Activated T-helper 9 cell treated with anti-CD3 and anti-CD28 coated beads, Interleukin-2, amount 50 U/mL, for 16 hours (primary cell): ENCODE measurements at places on chromosomes 16 and 17.

DNA sequence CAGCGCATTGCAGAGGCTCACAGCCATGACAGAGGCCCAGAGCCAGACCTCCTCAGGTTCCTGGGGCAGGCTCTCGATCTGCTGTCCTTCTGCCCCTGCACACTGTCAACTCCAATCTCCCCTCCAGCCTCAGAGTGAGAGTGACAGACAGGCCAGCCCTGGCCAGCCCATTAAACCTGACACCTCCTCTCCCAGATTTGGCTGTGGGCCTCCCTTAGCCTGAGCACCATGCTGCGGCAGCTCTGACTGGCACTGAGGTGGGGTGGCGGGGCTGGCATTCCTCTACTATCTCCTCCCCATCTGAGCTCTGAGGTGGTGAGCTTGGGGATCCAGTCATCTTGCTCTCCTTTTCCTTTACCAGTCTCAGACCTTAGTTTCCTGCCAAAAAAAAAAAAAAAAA is 15.5 kb upstream of the C1QL1 start:
- no peak for DNase-seq

DNA sequence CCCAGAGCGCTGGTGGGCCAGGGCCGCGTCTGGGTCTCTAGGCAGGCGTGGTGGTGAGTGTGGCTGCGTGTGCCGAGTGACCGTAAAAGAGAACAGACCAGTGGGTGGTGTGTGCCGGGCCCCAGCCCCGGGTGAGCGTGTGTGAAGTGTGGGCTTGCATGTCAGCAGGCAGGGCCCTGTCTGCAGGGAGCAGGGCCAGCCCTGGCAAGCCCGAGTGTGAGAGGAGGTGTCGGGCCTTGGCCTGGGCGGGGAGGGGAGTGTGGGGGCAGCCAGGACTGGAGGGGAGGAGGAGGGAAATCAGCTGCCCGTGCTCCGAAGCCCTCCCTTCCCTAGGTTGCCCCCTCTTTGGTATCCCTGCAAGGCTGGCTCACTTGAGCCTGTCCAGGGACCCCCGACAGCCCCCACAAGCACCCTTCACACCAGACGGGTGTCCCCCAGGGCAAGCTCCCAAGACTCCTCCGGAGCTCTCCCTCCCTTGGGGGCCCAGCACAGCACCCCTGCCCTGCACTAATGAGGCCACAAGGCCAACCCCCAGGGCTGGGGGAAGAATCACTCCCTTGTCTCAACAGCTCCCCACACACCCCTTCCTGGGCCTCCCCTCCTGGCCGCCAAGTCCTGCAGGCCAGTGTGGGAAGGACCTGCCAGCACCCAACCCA is 1.9 kb downstream of the USH1G start:
- DNase-seq, result no peak

DNA sequence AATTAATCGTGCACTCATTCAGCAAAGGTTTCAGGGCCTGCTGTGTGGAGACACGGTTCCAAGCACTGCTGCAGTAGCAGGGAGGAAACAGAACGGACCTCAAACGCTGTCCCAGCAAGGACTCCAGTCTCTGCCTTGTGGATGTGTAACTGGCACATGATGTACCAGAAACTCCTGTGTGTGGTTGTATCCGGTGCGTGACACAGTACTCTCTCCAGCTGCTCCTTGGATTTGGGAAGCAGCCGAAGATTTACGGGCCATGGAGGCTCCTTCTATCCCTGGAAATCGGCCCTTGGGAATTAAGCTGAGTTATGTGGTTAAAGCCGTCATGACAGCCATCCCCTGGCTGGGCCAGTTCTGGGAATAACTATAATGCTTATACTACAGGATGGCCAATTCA is 8.5 kb upstream of the ANKRD11 start:
- DNase-seq, result no peak

GRCh38 chr17:57766318-57766943 is 21.3 kb upstream of the CCDC182 start:
- DNase-seq, result no peak

DNA sequence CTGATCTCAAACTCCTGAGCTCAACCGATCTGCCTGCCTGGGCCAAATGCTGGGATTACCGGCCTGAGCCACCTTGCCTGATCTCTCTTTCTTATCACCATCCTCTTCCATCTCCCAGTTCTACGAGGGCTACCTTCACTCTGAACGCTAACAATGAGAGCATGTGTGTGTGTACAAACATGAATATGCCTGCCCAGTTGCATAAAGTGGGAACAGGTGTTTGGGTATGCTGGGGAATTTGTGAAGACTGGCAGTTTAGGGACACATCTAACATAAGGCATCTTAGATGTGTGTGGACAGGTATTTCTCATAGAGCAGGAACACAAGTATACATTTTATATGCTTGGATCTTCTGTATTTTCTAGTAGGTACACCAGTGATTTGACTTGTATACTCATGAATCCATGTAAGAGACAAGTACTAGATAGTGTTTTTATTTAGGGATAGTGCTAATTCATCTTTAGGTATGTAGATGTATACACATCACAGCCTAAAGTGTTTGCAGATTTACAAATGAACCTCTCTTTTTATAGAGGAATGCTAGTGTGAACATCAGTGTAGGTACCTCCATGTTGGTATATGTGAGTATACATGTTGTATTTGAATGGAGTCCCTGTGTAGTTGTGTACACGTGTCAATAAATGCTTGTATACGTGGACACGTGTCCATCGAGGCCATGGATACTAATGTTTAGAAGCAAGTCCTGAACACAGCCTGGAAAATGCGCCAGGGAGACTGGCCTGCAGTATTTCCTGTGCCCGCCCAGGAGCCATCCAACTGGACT is 1.2 kb upstream of the DLX4 start:
- no peak for DNase-seq

- no peak for DNase-seq
Observed at GRCh38 chr17:33243732-33244131, 49.4 kb downstream of the ASIC2 start.

DNA sequence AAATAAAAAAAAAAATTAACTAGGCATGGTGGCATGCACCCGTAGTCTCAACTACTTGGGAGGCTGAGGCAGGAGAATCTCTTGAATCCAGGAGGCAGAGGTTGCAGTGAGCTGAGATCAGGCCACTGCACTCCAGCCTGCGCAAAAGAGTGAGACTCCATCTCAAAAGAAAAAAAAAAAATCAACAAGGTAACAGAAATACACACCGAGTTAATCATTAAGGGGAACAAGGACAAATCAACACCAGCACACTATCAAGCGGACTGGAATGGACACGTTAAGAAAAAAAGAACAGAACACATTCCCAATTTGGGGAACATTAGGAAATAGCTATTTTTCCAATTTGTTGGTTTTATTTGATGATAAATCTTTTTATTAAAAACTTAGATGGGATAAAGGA is 28.4 kb upstream of the GLG1 start:
- no peak for DNase-seq

GRCh38 chr16:22336581-22336980 is 37.8 kb downstream of the CDR2 start:
- DNase-seq, result no peak

DNA sequence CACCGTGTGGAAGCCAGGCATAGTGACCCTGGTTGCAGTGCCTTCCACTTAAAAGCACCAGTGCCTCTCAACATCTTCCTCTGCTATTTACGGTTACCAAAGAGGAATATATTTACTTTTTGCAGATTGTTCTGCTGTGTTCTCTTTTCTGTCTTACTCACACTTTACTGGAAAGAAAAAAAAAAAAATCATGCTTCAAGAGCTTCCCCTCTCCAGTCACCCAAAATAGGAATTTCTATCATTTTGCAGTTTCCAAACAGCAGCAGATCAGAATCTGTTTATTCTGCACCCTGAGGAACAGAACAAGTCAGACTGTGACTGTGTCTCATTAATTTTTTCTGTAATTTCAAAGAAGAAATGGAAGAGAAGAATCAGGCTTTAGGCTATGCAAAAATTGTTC is 96.1 kb downstream of the KCNJ2 start:
- no peak for DNase-seq

DNA sequence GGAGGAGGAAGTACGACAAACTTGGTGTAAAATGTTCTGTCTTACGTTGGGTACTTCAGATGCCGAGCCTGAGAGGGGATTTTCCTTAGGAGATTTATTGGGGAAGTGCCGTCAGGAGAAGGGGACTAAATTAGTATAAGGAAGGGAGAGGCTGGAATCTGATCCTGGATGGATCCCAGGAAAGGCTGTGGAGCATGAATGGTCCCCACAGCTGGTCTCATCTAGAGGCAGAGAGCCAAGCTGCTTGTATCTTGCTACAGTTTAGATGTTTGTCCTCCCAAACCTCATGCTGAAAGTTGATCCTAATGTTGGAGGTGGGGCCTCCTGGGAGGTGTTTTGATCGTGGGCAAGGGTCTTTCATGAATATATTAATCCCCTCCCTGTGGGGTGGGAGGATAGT is 798.4 kb upstream of the EEF2KMT start:
- no peak for DNase-seq

DNA sequence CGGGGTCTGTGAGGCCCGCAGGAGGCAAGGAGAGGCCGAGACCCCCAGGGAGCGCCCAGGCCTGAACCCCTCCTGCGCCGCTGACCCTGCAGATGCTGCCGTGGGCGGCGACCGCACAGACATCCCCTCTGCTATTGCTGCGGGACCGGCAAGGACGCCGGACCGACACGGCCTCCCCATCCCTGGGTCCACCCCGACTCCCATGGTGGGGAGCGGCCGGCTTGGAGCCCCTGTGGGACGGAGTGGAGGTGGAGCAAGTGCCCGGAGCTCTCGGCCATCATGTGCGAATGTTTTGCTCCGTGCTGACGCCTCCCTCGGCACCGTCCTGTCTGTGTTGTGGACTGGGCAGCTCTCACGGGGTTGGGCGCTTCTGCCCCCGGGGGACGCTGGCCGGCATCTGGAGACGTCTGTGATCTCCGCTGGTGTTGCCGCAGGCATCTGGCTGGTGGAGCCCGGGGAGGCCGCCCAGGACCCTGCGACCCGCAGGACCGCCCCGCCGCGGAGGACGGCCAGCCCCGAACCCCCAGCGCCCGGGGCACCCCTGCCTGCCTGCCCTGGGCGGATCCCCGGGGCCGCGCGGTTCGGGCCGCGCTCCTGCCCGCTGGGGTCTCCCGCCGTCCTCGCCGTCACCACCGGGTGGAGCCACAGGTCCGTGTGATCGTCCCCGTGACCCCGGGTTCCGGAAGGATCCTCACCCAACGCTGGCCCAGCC is 12.8 kb upstream of the GNG13 start:
- peak; percentile 39 for DNase-seq

- DNase-seq, result no peak
Observed at GRCh38 chr17:29124135-29124924, 55.9 kb downstream of the MYO18A start.

- no peak for DNase-seq
Observed at GRCh38 chr17:12815642-12816141, 26.4 kb downstream of the ARHGAP44 start.

DNA sequence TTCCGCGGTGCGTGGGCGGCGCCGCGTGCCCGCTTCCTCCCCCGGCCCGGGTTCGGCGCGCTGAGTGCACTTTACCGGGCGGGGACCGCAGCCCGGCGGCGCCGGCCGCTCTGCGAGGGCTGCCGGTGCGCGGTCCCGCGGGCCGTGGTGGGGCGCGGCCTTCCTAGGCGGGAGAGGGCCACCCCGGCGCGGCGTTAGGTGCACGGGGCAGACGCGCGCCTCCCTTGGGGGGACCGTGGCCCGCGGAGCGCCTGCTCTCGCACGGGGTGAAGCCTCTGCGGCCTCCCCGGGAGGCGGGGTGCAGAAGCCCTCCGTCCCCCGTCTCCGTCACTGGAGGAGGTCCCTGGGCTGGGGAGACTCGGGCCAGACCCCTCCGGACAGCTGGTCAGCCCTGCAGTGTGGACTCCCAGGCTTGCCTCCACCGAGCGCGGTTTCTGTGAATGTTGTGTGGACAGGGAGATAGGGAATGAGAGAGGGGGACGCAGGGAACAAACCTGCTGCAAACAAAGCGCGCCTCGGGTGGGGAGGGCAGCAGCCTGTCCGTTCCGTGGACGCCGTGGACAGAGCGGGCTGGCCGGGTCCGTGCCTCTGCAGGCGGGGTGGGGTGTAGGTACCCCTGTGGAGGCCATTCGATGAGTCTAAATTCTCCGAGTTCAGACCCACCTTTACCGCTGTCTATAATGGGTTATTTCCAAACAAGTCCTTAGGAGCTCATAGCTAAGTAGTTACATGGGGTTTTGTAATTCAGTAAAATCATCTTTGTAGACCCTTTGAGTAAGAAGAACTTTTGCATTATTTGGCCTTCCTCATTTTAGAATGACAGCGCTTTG is 721 bp downstream of the TBCD start:
- DNase-seq, result no peak

DNA sequence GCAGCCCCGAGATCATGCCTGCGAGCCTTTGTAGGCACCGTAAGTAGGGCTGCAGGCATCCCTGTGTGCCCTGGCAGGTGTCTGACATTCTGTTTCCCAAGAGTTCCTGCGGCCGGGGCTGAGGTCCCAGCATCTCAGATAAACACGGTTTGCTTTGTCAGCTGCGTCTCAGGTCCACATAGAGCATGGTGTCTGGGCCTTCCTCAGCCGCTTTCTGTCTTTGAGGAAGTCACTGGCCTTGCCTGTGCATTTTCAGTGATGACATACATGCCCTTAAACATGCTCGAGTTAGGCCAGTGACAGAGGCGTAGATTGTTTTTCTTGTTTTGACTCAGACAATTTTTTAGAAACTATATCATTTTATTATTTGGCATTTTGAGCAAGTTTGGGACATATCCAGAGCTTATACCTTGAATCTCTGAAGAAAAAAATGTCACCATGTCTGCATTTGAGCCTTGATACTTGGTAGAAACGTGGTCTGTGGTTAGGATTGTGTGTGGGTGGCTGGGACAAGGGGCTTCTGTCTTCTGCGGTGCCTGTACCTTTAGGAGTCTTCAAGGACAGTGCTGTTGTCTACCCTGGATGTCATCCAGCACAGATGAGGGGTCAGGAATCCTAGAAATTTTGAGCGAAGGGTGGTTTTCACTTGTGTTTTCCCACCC is 105.8 kb downstream of the SNX29 start:
- DNase-seq, result no peak

DNA sequence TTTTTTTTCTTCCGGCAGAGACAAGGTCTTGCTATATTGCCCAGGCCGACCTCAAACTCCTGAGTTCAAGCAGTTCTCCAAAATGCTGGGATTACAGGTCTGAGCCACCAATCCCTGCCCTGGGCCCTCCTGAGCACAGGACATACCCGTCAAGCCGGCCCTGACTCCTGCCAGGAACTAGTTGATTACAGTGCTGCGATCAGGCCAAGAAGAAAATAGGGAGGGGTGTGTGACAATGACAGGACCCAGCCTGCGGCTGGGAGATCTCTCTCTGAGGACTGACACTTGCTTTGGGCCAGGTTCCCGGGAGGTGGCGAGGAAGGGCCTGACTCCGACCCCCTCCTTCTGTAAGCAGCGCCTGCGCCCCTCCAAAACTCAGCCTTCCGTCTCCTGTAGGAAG is 276.6 kb downstream of the MRTFB start:
- DNase-seq, result no peak

GRCh38 chr16:88453611-88454522 is 787 bp downstream of the ZFPM1 start:
- DNase-seq, result peak; percentile 39

- DNase-seq, result no peak
Observed at GRCh38 chr17:27529230-27529796, 73.1 kb downstream of the KSR1 start.

DNA sequence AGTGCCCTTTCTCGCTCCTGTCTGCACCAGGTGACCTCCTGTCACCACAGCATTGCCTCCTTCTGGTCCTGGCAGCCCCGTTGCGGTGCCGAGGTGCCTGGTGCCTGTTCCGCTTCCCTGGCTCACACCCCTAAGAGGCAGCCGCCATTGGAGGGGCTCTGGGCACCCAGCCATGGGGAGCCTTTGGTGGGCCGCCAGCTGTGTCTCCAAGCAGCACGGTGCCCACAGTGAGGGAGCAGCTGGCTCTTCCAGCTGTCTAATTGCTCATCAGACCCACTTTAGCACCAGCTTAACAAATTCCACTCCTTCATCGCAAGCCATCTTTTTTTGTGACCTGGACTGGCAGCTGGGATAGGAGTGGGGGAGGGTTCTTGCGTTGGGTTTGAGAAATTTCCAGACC is 276.1 kb downstream of the SNX29 start:
- DNase-seq, result no peak
